ENCODE measurements at places on chromosomes 5 and 9.

DNA sequence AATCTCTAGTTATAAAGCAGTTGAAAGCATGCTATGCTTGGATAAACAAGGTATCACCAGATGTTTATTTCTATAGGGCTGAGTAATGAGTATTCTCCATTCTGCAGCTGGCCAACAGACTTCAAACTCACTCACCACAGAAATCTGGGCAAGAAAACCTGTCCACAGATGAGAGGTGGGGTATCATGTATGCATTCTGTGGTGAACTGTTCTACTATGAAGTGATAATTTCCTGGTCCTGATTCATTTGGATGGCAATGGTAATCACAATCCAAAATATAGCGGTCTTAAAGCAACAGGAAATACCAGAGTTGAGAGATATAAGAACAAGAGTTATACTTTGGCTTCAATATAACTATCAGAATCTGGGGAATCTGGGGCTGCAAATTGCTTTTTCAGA is 65.9 kb upstream of the EFNA5 start:
- no peak for DNase-seq

DNA sequence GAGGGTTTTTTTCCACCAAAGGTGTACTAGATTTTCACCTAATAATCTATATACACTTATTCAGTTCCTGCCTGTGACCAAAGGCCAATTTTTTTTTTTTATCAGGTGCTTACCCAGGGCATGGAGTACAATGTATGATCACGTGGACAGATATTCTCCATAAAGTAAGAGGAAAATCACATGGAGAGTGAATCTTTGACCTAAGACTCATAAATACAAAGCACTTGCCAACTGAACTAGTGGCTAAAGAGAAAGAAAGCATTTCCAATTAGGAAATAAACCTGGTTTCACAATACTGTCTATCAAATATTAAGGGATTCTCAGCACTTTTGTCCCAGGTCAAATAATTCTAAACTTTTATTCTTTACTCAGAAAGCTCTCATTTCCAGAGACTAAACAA is 33.0 kb upstream of the CEP120 start:
- DNase-seq, result no peak

- no peak for DNase-seq
Observed at GRCh38 chr5:173868096-173868880, 19.9 kb upstream of the CPEB4 start.

DNA sequence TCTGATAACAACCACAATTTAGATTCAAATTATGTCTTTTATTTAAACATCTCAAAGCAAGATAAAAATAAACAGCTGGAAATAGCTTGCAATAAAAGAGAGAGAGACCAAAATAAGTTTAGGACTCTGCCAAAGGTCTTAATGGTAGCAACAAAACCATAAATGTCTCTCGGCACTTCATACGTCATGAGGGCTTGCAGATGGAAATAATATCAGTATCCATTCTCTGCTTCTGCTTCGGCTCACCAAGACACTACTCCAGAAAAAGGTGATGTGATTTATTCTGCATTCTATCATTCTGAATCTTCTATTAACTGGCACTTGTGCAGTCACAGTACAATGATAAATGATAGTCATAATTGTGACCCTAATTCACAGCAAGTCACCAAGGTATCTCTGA is 56.1 kb downstream of the EBF1 start:
- DNase-seq, result no peak

DNA sequence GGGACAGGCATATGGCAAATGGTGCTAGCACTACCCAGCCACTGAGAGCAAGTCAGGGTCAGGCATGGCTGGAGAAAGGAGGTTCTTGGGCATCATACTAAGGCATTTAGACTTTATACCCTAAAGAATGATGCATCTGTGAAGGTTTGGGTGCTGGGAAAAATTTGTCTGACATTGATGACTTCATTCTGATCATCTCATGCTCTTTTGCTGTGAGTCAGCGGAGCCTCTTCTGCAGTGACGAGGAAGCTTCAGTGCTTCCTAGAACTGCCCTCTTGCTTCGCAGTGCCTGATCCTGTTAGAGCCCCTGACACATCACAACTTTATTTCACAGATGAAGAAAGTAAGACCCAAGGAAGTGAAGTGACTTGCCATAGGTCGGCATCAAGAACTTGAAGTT is 266.6 kb upstream of the GAS1 start:
- no peak for DNase-seq

Data from activated T-cell treated with anti-CD3 and anti-CD28 coated beads for 48 hours (primary cell).